ENCODE measurements at places on chromosomes 2 and 18.

- no peak for DNase-seq
These were observed 21.4 kb upstream of the TMEM177 start for GRCh38 chr2:119657466-119658145.

DNA sequence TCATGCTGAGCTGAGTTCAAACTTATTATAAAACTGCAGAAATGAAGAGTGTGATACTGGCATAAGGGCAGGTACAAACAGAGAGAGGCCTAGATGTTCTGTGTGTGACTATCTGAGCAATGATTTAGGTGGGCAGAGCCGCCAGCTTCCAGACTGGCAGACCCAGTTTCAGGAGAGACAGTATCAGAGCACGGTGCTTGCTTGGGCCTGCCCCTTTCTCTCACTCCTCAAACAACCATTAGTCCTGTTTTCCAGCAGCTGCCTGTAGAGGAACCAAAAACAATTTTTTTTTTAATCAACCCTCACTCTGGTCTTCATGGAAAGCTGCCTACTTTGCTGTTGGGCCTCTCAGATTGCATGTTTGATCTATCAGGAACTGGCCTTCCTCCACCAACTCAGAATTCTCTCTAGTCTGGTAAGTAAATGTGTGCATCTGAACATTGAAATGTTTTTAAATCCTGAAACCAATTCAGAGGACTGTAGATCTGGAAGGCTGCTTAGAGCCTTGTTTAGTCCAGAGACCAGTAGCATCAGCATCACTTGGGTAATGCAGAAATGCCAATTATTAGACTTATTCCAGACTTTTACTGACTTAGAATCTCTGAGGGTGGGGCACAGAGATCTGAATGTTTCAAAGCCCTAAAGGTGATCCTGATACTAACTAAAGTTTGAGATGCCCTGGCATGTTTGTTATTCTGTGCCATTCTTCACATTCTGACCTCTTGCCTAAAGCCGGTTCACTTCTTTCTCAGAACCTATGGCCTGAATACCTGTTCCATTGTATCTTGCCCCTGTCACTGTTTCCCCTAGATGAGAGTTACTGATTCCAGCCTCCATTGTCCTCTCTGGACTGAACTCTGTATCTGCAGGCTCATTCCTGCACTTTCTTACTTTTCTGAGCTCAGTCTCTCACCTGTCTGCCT is 24.8 kb upstream of the CRIM1 start:
- no peak for DNase-seq

DNA sequence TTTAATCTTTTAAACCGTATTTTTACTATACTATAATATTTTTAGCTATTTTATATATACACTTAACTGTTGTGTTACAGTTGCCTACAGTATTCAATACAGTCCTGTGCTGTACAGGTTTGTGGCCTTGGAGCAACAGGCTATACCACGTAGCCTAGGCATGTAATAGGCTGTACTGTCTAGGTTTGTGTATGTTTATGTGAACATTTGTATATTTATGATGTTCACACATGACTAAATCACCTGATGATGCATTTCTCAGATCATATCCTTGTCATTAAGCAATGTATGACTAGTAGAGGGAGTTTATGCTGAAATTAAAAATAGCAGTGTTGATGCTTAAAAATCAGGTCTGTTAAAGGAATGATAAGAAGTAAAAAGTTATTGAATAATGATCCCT is 92.3 kb upstream of the RANBP2 start:
- no peak for DNase-seq

DNA sequence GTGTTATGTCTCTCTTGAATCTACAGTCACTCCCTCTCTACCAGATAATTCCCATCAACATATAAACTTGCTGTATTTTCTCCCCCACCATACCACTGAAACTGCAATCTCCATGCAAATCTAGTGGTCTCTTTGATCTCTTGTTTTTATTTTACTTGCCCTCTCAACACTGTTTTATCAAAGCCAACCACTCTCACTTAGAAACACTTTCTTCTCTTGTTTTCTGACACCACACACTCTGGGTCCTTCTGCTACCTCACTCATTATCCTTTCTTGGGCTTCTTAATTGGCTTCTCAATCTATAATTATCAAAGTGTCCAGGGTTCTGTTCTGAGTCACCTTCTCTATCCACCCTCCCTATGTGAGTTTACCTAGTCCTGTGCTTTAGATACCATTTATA is 2.0 kb upstream of the MCFD2 start:
- peak; percentile 35 for DNase-seq

- DNase-seq: no peak
These were observed 458.6 kb downstream of the FBXO15 start for GRCh38 chr18:73688851-73689711.

GRCh38 chr2:50955081-50955480 is 76.9 kb downstream of the NRXN1 start:
- DNase-seq: no peak

DNA sequence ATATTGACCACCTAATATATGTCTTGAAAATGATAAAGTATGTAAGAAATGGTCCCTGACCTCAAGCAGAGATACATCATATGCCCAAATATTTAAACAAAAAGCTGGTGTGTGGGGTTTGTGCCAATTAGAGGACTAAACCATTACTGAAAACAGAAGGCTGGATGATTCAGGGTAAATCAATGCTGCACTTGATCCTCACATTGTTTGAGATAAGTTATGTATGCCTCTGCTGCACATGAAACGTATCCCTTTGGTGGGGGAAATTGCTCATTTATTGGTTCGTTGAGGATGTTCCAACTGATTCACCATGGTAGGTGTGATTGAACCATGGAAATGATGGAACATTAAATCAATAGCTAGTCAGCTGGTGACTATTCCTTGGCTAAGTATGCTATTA is 24.7 kb upstream of the DARS1 start:
- DNase-seq: no peak

DNA sequence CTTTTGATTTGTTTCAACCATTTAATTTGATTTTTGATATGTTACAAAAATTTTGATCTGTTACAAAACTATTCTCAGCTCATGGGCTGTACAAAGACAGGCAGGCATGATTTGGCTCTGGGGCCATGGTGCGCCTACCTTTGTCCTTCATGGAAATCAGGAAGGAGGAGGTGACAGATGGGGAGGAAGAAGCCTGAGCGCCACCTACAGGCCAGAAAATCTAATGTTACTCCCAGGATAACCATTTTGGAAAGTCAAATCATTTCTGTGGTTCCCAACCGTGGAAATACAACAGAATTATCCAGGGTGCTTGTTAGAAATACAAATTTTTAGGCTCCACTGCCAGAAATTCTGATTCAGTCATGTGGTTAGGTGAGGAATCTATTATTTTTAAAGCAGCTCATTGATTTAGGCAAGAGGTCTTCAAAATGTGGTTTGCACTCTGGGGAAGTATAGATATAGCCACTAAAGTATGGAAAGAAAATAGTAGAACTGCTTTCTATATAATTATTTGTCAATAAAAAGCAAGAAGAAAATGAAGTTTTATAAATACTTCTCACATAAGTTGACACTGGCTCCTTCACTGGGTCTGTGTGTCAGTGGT is 93.9 kb downstream of the EVA1A start:
- DNase-seq: peak; percentile 15

- DNase-seq: no peak
These were observed 40.9 kb downstream of the CELF4 start for GRCh38 chr18:37524498-37525261.

- DNase-seq: peak; percentile 67
These were observed 27.4 kb upstream of the SPR start for GRCh38 chr2:72859831-72860262.

- no peak for DNase-seq
These were observed 264.1 kb downstream of the EXOC6B start for GRCh38 chr2:72561621-72562318.

DNA sequence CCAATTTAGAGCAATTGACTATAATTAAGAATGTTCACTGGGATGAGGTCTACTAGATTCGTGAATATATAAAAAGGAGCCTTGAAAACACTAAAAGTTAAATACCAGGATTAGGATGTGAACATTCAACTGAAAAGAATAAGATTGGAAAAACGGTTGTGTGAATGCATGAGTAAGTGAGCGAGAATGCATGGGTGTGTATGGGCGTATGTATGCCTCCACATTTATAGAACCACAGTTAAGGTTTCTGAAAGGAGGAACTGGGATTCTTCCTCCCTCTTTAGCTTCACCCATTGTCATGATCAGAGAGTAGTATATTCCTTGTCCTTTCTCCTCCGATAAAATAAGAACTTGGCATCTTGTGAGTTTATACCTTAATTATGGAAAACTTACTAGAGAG is 151.1 kb upstream of the UBE2E3 start:
- DNase-seq: no peak

DNA sequence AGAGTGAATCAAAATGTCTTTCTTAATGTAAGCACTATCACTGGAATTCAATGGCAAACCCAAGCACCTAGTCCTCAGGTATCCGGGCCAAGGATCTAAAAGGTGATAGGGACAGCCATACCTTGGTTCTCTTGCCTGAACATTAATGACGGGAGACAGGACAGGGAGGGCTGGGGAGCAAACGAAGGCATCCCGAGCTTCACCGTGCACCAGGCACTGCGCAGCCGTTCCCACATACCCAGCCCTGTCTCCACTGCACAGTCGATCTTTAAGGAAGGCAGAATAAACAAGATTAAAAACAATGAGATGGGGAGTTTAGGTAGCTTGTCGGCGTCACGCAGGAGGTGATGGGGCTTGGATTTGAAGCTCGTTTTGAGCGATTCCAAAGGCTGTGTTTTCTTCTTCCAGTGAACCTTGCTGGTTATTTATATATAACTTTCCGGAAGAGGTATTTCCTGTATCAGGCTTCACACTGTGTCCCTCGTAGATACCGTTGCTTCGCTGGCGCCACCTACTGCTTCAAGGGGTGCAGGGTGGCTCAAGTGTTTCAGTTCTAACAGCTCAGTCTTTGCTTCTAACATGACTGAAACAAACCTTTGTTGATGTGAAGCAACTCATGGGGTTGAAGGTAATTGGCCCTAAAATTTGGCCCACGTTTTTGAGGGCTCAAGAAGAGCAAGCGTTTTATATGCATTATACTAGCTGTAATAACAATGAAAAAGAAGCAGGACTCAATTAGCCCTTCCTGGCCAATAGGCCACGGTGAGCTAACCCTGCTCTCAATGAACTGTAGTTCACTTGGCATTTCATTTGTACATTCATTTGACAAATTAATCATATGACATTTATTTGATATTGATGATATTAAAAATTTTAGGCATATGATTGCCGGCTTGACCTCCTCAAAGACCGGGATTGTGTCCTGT is 77.4 kb downstream of the DCDC2C start:
- DNase-seq: peak; percentile 76

DNA sequence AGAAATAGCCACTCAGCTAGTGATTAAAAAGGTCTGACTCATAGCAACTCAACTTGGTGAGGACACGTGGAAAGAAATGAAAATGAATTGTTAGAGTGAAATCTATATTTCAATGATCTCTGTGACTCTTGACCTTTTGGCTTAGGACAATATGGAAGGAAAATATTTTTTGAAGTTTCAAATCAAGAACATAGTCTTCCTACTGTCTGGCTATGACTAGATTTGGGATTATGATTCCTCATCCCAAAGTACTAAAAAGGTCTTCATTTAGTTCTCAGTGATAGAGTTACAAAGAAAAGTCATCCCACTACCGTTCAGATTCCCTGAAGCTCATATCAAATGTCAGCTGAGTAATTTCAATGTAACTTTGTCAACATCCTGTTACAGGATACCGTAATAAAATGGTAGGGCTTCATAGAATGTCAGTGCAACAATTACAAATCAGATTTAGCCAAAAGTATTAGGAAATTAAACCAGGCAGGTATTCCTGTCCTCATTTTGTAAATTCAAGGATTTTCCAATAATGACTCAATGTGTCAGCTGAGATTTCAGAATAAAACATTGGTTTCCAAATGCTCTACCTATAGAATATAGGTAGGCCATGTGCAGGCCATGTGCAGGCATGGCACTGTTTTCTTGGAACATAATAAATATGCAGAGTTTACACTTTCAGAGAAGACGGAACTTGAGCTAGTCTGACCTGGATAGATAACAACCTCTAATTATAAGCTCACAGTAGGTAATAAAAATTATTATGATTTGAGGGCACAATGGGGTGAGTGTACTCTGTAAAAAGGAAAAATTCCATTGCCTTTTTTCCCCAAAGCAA is 36.0 kb downstream of the ANKRD29 start:
- no peak for DNase-seq

DNA sequence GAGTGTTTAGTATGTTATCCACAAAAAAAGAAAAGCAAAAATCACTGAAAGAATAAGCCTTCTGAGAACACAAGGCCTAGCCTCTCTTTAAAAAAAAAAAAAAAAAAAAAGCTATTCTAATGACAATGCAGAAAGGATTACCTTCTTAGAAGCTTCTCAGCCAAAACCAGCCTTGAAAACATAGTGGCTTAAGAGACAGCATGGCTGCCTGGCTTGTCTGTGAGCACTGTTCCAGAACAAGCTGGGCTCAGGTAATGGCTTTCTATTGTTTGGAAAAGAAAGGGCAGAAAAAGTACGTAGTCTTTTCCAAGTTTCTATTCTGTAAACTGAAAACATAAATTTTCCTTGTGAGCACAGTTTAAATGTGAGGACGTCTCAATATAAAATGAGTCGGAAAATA is 119.5 kb downstream of the MAP3K20 start:
- no peak for DNase-seq

GRCh38 chr2:241885946-241886643 is 16.6 kb downstream of the RTP5 start:
- DNase-seq: no peak

GRCh38 chr2:164069540-164069939 is 333.7 kb upstream of the FIGN start:
- no peak for DNase-seq

GRCh38 chr2:2101924-2102323 is 229.2 kb downstream of the MYT1L start:
- no peak for DNase-seq

- no peak for DNase-seq
These were observed 51.8 kb downstream of the EPB41L5 start for GRCh38 chr2:120064664-120065063.

GRCh38 chr18:26440644-26441043 is 107.7 kb downstream of the KCTD1 start:
- no peak for DNase-seq

GRCh38 chr2:187233811-187234210 is 214.2 kb downstream of the CALCRL start:
- no peak for DNase-seq

GRCh38 chr2:233371641-233372040 is 17.3 kb downstream of the DGKD start:
- DNase-seq: no peak

GRCh38 chr2:175844169-175844568 is 157.9 kb downstream of the LNPK start:
- DNase-seq: no peak

DNA sequence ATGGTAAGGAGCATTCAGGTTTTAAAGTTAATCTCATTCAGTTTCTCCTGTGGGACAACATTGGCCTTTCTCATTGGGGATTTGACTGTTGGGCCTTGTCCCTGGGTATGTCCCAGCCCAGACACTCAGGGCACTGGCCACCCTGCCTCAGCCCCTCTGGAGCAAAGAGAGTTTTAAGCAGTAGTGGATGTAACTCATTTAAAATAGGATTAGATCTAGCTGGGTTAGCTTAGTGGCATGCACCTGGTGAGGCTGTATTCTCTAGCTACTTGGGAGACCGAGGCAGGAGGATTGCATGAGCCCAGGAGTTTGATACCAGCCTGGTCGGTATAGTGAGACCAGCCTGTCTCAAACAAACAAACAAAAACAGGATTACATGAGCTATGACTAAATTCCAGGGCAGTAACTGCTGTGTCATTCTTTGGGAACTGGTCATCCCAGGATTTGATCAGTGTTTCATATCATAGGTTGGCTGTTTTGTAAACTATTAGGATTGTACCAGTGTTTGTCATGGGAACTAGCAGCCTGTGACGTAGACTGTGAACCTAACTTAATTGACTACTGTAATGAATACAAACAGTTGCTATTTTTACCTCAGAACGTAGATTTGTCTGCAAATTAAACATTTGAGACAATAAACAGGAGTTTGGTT is 12.5 kb downstream of the INPP4A start:
- DNase-seq: no peak
